ENCODE measurements at places on chromosomes 7 and 10.
A peak's percentile ranks its signal among the peaks of the same experiment; 100 is the strongest.

DNA sequence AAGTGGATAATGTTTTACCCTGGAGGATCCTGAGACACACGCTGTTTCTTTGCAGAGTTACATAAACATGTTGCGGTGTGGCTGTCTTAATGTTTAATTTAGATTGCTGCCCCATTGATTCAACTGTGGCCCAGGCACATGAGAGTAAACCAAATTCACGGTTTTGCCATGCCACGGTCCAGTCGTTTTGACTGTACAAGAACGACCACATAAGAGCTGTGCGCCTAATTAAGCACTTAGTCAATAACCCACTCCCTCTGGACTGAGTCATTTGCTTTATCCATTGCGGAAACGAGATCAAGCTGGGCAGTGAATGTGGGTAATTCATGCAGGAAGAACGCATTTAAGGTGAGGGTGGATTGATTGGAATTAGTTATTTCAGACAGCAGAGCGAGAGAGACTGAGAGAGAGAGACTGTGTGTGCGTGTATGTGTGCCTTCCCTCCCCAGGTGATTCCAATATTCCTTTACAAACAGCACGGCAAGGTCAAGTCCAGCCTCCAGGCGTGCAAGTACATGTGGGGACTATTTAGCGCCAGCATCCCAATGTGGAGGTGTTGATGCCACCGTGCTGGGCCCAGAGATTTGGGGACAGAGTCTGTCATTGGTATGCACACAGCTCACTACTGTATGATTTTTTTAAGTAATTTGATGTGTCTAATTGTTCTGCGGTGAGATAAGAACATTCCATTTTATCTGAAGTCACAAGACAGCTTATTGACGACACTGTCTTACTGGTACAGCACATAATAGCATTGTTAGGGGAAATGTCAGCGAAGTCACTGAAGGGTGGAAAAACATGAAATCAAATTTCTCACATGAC, 8.4 kb upstream of the TEX36 start:
- ATAC-seq = no peak

- ATAC-seq = no peak
These were observed 34.6 kb downstream of the RHEB start for GRCh38 chr7:151484971-151485707.

DNA sequence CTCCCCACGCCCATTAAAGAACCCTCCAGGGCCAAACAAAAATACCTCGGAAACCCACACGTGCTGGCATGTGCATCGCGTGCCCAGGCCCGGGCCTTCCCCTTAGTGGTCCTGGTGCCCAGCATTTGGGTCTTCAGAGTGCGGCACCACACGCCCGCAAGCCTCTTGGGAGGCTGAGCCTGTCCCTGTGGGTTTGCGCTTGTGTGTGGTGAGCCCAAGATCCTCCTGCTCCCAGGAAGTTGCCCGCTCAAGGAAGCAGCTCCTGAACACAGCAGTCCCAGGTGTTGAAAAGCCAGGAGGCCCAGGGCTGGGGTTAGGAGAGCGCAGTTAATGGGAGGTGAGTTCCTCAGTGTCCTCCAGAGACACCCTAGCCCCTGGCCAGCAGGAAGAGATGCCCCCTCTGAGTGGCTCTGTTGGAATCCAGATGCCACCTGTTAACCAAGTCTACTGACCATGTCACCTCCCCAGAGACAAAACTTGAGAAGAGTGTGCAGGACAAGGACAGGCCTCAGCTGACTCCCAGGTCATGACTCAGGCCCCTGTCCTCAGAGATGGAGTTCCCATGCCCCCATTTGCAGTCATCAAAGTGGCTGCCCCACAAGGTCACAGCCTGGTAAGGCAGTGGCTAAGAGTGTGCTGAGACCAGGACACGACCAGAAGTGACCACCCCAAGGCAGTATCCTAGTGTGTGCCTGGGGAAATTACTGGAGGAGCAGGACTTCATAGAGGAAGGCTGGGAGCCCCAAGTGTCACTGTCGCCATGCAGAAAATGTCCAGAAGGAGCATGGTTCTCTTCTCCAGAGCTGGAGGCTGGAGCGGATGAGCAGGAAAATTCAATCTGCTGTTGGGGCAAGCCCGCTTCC, 5.2 kb downstream of the FZD9 start:
- ATAC-seq = no peak

DNA sequence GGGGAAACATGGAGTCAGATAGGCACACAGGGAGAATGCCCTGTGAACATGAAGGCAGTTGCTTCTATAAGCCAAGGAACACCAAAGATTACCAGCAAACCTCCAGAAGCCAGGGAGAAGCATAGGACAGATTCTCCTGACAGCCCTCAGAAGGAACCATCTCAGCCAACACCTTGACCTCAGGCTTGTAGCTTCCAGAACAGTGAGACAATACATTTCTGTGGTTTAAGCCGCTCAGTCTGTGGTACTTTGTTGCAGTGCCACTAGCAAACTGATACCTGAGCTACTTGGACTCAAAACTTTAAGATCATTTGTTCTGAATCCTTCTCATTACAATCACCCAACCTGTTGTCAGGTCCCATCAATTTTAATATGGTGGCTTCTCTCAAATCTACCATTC, 31.2 kb downstream of the ABLIM1 start:
- no peak for ATAC-seq

DNA sequence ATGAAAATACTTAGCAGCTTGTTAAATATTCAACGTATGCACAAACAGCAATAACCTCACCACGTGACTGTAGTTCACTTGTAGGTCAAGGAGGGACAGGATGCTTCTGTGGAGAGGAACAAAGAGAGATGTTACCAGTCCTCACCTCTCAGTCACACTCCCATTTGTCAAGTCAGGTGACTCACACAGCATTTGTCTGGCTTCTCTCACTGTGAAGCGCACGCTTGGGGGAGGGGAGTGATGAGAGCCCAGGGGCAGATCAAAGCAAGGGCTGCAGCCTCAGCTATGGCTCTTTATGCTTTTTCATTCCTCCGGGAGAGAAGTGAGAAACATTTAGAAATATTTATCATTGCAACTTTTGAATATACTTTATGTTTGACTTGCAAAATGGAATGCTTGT, 2.9 kb upstream of the RBM20 start:
- no peak for ATAC-seq

DNA sequence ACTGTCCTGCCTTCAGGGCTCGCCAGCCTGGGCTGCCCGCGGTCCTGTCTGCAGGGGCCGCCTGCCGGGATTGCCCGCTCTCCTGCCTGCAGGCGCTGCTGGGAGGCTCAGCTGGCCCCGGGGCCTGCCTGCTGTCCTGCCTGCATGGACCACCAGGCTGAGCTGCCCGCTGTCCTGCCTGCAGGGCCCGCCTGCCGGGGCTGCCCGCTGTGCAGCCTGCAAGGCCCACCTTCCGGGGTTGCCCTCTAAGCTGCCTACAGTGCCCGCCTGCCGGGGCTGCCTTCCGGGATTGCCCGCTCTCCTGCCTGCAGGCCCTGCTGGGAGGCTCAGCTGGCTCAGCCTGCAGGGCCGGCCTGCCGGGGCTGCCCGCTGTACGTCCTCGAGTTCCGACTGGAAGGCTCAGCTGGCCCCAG, 164.4 kb downstream of the GLRX3 start:
- ATAC-seq = peak; percentile 82

DNA sequence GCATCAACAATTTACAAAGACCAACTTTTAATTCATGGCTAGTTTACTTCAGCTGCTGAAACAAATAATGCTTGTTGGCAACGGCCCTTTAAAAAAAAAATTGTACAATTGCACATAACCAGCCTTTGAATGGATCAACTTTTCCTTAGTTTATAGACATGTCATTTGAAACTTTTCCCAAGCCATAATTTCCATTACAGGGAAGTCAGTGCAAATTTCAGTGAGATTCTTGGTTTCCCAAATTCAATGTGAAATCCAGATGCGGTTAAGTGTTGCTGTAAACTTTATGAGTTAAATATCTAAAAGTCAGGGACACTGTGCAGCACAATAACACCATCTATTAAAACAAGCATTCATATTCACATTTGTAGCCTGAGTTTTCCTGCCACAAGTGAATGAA, 182.2 kb downstream of the JAZF1 start:
- no peak for ATAC-seq

GRCh38 chr10:22222236-22223190, 4.7 kb upstream of the EBLN1 start:
- no peak for ATAC-seq

- ATAC-seq = peak; percentile 70
These were observed 64.0 kb upstream of the CDK1 start for GRCh38 chr10:60714233-60714632.

- ATAC-seq = no peak
These were observed 74.0 kb upstream of the AFAP1L2 start for GRCh38 chr10:114478281-114478680.

- ATAC-seq = no peak
These were observed 174.8 kb upstream of the ANK3 start for GRCh38 chr10:60564475-60564874.

GRCh38 chr7:128271942-128272481, 30.9 kb downstream of the LEP start:
- ATAC-seq = no peak

DNA sequence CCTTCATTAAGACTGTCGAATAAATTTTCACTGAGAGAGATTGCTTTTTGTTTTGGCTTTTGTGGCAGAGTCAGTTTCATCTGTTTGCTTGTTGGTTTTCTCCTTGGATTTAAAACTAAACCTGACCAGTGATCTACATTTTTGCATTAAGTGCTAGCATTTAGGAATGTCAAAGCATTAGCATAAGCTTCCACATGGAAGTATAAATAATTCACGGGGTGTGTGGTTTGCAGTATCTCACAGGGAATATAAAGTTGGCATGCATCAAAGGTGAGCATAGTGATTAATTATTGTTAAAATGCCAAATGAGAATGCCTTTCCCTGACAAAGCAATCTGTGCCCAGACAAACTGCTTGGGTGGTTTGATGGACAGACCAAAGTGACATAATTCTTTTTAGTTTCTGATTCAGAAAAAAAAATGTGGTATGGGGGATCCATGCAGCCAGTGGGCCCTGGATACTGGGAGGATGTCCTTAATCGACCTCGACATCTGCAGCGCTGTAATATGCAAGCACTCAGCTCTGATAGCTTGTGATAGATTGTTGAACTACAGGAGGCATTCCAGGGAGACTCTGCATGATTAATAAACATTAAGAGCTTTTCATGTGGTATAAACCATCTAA, 339.3 kb upstream of the POM121L12 start:
- ATAC-seq = no peak

DNA sequence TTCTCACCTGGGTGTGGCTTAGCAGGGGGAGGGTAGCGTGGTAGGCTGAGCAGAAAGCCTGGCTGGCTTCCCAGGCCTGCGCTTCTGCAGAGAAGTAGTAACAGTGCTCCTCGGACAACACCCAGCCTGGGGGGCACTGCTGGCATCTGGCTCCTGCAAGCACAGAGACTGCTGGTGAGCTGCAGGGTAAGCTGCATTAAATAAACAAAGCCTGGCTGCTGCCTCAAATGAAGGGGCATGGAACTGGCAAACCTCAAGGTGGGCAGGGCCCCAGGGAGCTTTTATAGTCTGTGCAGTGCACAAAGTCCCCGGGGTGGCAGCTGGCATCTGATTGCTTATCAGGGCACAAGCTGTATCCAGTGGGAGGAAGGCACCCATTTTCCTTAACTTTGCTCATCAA, 3.9 kb downstream of the KLRG2 start:
- ATAC-seq = no peak

GRCh38 chr10:101818872-101819633, 809 bp upstream of the OGA start:
- ATAC-seq = peak; percentile 29

- ATAC-seq = no peak
These were observed 51.2 kb downstream of the PRKAG2 start for GRCh38 chr7:151825721-151826120.

DNA sequence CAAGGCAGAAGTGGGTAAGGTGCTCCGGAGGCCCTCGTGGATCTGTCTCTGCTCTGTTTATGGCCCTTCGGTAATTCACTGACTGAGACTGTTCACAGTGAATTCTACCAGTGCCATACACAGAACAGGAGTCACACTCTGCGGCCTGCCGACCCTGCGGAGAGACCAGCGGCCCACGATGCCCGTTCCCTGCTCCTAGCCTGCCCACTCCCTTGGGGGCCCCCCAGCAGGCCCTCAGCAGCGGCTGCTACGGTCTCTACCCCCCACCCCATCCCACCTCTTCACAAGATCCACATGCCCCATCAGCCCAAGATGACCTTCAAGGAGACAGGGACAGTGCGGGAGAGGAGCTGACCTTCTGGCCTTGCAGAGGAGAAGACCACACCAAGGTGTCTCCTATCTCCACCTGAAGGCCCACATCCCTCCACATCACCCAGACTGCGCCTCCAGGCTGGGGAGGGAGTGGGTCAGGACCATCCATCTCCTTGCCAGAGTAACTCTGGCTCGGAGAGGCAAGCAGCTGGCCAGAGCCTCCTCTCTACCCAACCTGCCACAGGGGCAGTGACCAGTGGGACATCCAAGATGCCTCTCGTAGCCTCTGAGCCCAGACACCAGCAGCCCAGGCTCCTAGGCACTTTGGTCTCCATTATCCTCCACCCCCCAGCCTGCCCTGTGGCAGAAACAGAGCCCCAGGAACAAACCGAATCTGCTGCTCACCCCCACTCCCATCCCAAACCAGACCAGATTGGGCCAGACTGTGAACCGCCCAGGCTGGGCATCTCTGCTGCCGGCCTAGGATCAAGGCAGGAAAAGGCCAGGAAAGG, 163.6 kb downstream of the NRF1 start:
- ATAC-seq = no peak

- ATAC-seq = no peak
These were observed 34.6 kb upstream of the PDSS1 start for GRCh38 chr10:26662864-26663263.

DNA sequence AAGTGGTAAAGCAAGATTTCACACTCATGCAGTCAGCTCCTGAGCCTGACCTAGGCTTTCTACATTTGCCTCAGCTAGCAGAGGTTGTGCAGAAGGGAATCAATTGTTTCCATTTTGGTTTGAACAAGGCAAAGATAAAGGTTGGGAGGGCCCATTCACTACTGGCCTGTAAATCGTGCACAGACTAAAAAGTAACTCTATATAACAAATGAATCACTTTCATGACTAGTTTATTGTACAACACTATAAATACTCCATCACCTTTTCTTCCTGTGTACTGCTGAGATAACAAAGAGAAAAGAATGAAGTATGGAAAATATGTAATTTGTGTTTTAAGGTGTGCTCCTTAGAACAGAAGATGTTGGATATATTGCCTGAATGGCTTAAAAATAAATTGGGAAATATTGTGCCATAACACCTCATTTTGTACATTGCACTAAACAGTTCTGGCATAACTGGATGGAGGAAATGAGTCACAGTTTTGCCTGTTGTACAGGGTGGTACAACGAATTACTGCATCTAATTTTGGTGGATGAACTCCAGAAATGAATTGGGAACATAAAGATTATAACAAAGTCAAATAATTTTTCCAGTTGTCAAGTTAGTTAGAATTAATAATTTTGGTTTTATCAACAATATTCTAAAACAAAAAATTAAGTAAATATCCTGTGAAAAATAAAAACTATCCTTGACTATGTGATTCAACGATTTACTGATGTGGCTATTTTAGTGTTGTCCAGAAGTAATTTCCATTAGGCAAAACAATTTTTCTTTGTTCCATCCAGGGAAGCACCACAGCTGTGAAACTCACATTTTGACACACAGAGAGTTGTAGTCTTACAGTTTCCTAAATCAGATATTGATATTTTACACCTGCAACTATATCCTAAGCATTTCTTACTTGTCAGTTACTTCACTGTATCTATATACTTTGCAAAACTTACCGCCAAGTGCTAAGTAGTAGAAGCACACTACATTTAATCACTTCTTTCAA, 18.0 kb downstream of the SEMA3C start:
- no peak for ATAC-seq
